Esophagus muscularis mucosa (tissue), 4 donors: ENCODE measurements at places on chromosomes 12 and 14. TPM values are rescaled to one million over a fixed set of nuclear protein-coding genes. Genes with fewer than 3 reads are reported as not detected.
A peak's percentile ranks its signal among the peaks of the same experiment; 100 is the strongest.

TBC1D30 gene
- 3.3 TPM for total RNA-seq

SERPINA5 gene
- 2.1 TPM for total RNA-seq

DNA sequence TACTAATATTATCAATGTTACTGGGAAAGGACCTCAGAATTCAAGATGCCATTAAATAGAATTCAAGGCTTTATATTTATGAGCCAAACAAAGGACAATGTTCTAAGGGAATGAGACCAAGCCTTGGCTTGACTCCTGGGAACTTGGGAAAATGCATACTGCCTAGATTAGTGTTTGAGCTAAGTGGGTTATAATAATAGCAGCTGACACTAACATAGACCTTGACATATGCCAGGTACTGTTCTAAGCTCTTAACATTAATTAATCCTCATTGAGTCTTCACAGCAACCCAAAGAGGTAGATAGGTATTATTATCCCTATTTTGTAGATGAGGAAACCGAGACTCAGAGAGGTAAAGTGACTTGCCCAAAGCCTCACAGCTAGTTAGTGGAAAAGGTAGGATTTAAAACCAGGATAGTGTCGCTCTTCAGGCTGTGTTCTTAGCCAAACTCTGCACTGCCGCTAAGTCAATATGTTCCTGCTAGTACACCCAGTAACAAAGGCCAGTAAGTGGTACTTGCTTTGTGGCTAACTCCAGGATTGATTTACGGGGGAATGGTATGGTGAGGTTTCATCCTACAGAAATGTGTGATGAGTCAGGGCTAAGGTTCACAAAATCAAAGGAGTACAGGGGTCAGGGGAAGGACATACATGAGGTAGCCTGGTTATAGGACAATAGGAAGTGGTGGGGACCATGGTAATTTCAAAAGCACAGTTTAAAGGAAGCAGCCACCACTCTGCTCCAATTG is 35.8 kb upstream of the PRKAB1 start:
- no peaks in the 10 kb centered on the region for H3K4me1 ChIP-seq
- H3K27me3 ChIP-seq, result peaks cover 20% of the 10 kb centered on the region
- DNase-seq, result no peak
- H3K4me3 ChIP-seq, result no peak overlapping the region
- no peak overlapping the region for H3K27ac ChIP-seq

DNA sequence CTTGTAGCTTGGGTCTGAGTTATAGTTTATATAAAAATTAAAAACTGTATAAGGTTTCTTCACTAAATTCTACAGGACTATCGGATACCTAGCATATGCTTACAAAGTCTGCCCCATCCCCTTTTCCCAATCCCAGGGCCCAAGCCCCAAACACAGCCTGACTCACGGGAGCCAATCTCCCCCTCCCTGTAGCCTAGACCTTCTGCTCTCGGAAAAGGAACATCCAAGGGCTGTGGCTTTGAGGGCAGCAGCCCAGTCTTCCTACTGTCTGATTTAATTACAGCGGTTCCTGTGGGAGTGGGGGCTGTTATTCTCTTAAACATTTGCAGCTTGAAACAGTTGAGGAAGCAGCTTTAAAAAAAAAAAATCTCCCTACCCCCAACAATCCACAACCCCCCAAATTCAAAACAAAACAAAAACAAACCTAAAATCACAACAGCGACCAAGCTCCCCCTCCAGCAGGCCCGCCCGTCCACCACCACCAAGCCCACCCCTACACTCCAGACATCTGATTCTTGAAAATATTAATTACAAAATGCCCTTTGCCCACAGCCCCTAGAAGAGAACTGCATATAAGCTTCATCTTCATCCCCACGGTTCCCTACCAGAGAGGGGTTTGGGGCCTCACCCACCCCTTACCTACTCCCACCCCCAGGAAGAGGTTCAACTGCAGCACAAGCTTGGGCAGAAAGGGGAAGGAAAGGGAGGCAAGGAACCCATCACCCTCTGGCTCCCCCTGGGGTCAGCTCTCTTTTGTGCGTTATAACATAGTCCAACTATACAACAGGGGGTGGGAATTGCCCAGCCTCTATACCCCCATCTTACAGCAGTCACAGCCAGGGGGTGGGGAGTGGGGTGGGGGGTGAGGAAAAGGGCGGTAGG is 1.1 kb upstream of the PRKAG1 start:
- DNase-seq, result no peak
- peak overlapping the region; percentile 67 for H3K4me3 ChIP-seq
- peaks cover 19% of the 10 kb centered on the region for H3K4me1 ChIP-seq
- no peaks in the 10 kb centered on the region for H3K27me3 ChIP-seq

DNA sequence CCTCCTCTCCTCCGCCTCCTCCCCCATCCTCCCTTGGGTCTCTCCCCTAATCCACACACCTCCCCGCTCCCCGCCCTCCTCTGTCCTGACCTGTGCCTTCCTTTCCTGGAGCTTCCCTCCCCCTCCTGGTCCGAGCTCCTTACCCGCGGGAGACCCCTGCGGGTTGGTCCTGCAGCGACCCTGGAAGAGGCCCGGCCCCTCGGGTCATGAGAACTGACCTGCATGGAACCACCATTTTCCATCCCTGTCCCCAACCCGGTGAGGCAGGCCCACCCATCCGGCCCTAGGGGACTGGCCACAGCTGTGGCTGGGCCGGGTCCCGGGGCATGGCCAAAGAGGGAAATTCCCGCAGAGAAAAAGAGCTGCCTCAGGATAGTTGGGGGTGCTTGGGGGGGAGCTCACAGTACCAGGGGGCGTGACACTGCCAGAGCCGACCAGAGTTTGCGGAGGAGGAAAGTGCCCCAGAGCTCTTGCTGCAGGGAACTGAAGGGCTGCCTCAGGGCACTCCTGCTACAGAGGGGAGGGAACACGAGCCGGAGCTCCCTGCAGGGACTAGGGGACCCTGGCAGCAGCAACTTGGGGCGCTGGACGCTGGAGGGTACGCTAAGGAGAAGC is 613 bp downstream of the ARHGEF40 start:
- H3K4me3 ChIP-seq, result peak overlapping the region; percentile 83
- no peaks in the 10 kb centered on the region for H3K27me3 ChIP-seq
- DNase-seq, result no peak
- H3K36me3 ChIP-seq, result peaks cover 2% of the 10 kb centered on the region
- peaks cover 33% of the 10 kb centered on the region for H3K4me1 ChIP-seq

SRRM4 gene
- not detected for total RNA-seq

- H3K27me3 ChIP-seq, result no peaks in the 10 kb centered on the region
- no peak overlapping the region for H3K4me3 ChIP-seq
- no peaks in the 10 kb centered on the region for H3K4me1 ChIP-seq
- no peak overlapping the region for H3K27ac ChIP-seq
- no peak for DNase-seq
- H3K36me3 ChIP-seq, result no peaks in the 10 kb centered on the region
Observed at GRCh38 chr14:83777516-83777915, 1752.4 kb upstream of the FLRT2 start.

GRCh38 chr12:44021471-44021971 is 185.6 kb downstream of the TMEM117 start:
- no peaks in the 10 kb centered on the region for H3K27me3 ChIP-seq
- no peak overlapping the region for H3K4me3 ChIP-seq
- H3K27ac ChIP-seq, result no peak overlapping the region

DNA sequence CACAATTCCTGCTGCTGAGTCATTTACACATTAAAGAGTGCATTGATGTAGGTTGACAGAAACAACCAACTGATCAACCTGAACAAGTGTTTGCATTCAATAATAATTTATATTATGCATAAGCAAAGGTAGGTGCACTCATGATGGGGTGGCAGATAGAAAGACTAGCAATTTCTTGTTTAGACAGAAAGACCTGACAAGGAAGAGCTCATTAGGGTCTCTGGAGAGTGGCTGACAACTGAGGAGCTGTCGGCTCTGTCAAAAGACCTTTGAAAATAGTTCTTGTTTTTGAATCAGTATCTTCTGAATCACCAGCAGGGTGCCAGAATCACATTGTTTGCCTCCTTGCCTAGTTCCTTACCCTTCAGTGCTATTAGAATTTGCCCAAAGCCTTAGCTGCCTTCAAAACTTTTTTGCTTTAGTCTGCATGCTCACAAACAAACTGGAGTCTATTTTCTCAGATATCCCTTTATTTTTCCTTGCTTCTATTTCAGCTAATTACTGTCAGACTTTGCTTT is 234.7 kb downstream of the BTG1 start:
- no peaks in the 10 kb centered on the region for H3K27me3 ChIP-seq
- H3K36me3 ChIP-seq, result no peaks in the 10 kb centered on the region
- no peak for DNase-seq
- no peak overlapping the region for H3K4me3 ChIP-seq
- no peak overlapping the region for H3K27ac ChIP-seq

SLC5A8 gene
- not detected for total RNA-seq

DNA sequence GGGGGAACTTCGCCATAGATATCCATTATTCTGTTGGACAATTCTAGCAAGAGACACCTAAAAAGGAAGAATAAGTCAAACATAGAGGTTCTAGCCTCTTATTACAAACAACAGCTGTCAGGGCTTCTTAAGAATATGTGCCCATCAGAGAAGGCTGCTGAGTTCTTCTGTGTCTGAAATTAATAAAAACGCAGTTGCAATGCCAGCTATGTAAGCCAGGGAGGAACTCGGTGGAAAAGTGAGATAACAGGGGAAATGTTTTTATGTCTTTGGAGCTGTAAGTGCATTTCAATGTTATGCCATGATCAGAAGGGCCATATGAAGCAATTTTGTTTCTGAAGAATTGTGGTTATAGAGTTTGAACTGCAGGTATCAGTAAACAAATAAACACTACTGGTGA is 95.0 kb downstream of the SYT1 start:
- no peaks in the 10 kb centered on the region for H3K27me3 ChIP-seq
- no peak overlapping the region for H3K27ac ChIP-seq
- no peak overlapping the region for H3K4me3 ChIP-seq
- no peaks in the 10 kb centered on the region for H3K4me1 ChIP-seq
